ENCODE measurements at places on chromosomes 13 and 19. TPM values are rescaled to one million over a fixed set of nuclear protein-coding genes. Genes with fewer than 3 reads are reported as not detected.

SIGLEC7 gene
- polyA plus RNA-seq: 0.37 TPM

GRCh38 chr13:33752597-33752996 is 65.4 kb upstream of the RFC3 start:
- DNase-seq: no peak

- no peak for DNase-seq
Measured at GRCh38 chr13:103287659-103288058, 221.4 kb upstream of the SLC10A2 start.

NCCRP1 gene
- 0.06 TPM for polyA plus RNA-seq

- peak; percentile 22 for DNase-seq
Measured at GRCh38 chr19:56076498-56076897, 44.6 kb downstream of the ZNF787 start.

DNA sequence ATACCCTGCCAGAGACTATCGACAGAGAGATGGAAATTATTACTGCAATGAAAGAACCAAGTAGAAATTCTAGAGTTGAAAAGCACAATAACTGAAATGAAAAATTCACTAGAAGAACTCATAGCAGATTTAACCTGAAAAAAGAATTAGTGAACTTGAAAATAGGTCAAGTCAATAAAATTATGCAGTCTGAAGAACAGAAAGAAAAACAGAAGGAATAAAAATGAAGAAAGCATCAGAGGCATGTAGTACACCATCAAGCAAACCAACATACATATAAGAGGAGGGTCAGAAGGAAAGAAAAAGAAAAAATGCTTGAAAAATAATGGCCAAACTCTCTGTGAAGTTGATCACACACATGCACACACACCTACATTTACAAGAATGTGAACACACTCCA is 3.6 kb upstream of the ZNF780B start:
- no peak for DNase-seq

DNA sequence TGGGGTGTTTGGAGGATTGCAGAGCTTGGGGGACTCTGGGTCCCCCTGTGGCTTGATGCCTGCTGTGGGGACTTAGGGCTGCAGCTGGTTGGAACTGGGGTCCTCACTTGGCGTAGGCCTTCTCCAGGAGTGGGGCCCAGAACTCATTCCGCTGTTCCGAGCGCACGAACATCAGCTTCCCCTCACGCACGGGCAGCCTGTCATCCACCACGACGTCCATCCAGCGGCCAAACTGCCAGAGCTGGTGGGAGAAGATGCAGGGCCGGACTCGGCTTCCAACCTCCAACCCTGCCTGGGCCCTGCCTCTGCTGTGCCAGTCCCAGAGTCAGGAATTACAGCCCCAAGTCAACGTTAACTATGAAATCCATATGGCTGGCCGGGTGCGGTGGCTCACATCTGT is 2.6 kb downstream of the CAPN12 start:
- no peak for DNase-seq

Data from forelimb muscle (tissue), 1 donor.